Stimulated activated CD8-positive, alpha-beta memory T cell treated with anti-CD3 and anti-CD28 coated beads, Interleukin-4, amount 100 ng/mL, for 24 hours (primary cell): ENCODE measurements at places on chromosomes 2 and 18.

- DNase-seq = no peak
Observed at GRCh38 chr2:75396314-75396713, 164.4 kb downstream of the EVA1A start.

- DNase-seq = no peak
Observed at GRCh38 chr2:220334210-220334609, 706.8 kb downstream of the SLC4A3 start.

GRCh38 chr2:4576075-4576474 is 872.7 kb downstream of the DCDC2C start:
- DNase-seq = no peak

DNA sequence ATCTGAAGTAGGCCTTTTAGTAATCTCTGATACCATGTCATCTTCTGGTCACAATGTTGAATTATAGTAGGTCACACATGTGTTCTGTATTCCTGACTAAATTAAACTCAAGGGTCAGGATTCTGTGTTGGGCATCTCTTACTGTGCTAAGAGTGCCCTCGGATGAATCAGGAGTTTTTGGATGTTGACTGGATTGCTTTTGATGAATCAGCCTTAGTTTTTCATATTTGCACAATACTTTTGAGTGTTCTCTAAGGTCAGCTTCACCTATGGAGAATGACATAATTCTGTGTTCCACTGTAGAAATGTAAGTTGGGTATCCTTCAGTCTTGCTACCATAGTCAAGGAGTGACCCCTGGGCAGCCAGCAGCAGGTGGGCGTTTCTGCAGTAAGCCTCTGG is 190.1 kb downstream of the PTPRM start:
- DNase-seq = no peak

- DNase-seq = no peak
Observed at GRCh38 chr2:234768608-234769196, 183.1 kb upstream of the SH3BP4 start.

DNA sequence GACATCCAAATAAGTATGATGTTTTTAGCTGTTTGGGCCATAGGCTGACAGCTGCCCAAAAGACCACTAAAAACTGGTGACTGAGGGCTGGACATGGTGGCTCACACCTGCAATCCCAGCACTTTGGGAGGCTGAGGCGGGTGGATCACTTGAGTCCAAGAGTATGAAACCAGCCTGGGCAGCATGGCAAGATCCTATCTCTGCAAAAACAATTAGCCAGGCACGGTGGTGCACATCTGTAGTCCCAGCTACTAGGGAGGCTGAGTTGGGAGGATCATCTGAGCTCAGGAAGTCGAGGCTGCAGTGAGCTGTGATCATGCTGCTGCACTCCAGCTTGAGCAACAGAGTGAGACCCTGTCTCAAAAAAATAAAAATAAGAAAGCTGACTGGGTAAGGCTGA is 511.5 kb upstream of the RAB6C start:
- DNase-seq = no peak

DNA sequence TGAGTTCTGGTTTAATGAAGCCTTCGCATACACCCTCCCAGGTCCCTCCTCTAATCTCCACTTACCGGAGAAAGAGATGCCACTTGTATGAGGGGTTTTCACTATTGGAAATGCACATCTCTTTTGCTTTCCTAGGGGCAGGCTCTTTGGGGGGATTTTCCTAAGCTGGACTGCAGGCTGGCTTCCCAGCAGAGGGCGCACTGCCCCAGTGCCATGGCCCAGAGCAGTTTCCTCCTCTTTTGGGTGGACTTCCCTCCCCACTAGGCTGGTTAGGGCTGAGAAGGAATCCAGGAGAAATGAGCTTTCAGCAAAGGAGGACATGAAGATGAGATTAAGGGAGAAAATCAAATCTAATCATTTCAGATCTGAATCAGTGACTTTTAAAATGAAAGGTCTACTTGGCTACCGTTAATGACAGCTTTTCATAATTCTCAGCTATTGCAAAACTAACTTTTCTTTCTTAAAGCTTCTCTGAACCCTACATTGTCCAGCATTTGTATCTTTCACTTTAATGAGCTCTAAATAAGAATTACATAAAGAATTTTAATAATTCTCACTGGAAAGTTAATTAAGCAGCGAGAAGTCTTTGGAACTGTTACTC is 784.1 kb upstream of the FANCL start:
- DNase-seq = peak; percentile 4

DNA sequence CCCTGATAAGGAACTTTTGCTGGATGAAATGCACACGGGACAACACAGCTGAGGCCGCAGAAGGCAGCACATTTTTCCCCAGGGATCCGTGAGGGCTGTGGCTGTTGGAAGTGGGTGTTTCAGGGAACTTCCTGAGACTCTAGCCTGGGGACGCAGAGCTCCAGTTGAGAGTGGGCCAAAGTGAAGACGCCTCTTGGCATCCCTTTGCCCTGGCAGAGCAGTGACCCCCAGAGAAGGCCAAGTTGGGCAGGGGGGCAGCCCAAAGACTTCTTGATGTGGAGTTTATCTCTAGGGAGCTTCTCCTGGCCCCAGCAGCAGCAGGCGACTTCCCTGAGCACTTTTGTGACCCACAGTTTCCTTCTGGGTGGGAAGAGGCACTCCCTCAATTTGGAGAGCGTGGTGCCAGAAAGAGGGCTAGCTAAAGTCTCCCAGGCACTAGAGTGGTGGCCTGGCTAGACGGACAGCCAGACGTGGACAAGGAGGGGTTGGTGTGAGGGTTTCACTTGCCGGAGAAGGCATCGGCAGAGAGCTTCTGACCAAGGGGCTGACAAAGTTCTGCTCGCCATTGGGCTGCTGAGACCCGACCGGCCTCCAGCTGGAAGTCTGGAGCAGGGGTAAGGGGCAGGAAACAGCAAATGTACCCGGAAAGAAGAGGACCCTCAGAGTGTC is 108.8 kb downstream of the ACKR3 start:
- DNase-seq = no peak
